ENCODE measurements at places on chromosomes 3 and 15. TPM values are rescaled to one million over a fixed set of nuclear protein-coding genes. Genes with fewer than 3 reads are reported as not detected.

The SPTBN5 gene
- 0.30 TPM for polyA plus RNA-seq

The TMCO5A gene
- not detected for polyA plus RNA-seq

The NRROS gene
- polyA plus RNA-seq: 0.11 TPM

The KLHL18 gene
- polyA plus RNA-seq: 17.4 TPM

The CHRD gene
- polyA plus RNA-seq: 0.11 TPM

The SLC22A14 gene
- polyA plus RNA-seq: not detected

The CACNA1D gene
- 0.07 TPM for polyA plus RNA-seq

The SOX14 gene
- polyA plus RNA-seq: not detected

The PCCB gene
- polyA plus RNA-seq: 57.2 TPM

- DNase-seq: no peak
Observed at GRCh38 chr15:36598529-36599177, 19.2 kb downstream of the CDIN1 start.

- DNase-seq: no peak
Observed at GRCh38 chr3:132867956-132868355, 145.7 kb upstream of the NPHP3 start.

DNA sequence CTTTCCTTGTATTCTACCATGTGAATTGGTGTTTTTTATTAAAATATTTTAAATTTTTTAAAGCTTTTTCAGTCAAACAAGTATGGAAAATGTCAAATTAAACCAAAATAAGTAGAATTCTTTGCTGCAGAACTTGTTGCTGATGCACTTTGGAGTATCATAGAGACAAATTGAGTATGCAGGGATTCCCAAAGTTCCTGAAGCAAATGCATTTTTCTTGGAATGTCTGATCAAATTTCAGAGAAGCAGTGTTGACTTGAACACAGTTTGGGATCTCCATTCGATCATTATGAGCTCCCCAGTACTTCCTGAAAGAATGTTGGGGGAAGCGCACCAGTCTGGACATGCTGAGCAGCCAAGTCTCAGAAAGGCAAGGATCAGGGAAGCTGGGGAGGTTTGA is 517.8 kb upstream of the CFAP20DC start:
- no peak for DNase-seq

GRCh38 chr3:190768891-190769290 is 93.6 kb downstream of the GMNC start:
- DNase-seq: no peak

- no peak for DNase-seq
Observed at GRCh38 chr3:58008141-58009025, at the start of gene FLNB. Gene FLNB (plus strand): TSS chr3:58008422. CDS start chr3:58008565, 143 bp downstream.

DNA sequence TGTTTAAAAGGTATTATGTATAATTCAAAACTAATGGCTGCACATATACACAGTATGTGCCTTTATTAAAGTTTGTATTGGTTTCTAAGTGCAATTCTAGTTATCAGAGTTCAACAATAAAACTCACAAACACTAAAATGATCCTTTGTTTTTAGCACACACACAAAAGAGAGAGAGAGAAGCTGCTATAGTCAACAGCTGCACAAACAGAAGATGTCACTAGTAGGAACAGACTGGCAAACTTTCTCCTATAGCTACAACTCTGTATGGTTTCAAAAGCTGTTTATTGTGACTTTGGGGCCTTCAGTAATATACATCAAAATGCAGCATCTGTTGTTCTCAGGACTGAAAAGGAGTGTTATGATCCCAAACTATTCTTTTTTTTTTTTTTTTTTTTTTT is 6.1 kb downstream of the SECISBP2L start:
- DNase-seq: no peak

GRCh38 chr3:9727041-9727595 is 4.4 kb upstream of the BRPF1 start:
- DNase-seq: no peak

GRCh38 chr15:54576298-54576935 is 598.2 kb downstream of the UNC13C start:
- no peak for DNase-seq

DNA sequence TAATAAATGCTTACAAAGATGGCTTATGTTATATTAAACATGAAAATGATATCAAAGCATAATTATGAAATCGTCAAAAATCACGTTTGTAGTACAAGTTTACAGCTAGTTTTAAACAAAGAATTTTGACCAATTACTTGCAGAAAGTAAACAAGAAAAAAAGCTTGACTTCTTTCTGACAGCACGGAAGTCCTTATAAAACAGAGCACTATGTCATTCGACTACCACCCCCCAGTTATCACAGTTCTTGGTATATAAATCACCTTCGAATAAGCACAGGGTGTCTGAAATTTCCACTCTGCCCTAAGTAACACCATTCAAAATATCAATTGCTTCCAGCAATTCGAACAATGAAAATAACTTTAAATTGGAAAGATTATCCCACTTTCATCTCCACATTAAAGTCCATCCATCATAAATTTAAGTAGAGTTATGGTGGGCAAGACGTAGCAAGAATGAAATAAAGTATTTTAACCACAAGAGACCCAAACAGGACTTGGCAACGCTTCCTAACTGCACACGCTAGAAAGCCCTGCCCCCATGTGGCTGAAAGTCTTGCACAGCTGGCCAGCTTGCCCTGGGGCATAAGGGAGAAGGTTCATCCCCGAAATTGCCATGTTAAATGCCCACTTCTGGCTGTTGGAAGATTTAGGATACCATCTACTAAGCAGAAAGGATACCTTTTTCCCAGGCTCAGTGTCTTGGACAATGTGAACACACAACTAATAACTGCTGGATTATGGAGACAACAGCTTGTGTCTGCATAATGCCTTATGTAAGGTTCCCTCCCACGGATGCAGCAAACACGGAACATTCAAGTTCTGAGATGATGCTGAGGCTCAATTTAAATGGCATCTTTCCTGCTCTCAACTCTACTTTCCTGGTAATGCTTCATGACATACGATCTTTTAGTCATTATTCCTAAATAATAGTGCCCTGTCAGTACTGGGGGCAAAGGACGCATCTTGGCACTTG is 116.4 kb upstream of the TJP1 start:
- DNase-seq: no peak

DNA sequence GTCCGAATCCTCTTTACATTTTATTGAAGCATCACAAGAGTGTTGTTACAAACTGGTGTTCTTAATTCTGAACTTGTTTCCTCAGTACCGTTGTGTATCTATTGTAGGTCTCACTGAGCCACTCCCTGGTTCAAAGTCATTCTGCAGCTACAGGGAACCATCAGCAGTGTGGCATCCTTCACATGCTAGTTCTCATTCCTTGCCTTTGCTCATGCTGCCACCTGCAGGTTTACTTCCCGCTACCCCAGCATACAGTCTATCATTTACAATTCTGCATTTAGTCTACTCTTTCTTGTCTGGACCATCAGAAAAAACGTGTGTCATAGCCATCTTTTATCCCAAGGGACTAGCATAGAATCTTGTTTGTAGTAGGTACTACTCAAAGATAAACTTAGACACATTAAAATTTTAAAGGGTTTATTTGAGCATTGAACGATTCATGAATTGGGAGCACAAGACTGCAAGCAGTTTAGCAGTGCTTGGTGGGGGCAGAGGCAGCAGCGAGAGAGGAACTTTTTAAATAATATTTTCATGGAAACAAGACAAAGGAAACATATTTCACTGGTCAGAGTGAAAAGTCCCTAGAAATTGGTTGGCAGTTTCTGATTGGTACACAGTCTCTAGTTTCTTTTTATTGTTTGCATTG is 402.1 kb downstream of the CADM2 start:
- no peak for DNase-seq

DNA sequence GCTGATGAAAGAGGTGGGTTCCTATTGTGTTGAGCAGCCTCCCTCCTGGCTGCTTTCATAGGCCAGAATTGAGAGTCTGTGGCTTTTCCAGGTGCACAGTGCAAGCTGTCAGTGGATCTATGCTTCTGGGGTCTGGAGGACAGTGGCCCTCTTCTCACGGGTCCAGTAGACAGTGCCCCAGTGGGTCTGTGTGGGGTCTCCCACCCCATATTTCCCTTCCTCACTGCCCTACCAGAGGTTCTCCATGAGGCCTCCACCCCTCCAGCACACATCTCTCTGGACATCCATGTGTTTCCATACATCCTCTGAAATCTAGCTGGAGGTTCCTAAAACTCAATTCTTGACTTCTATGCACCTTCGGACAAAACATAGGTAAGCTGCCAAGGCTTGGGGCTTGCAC is 201.2 kb downstream of the FAM43A start:
- DNase-seq: no peak

DNA sequence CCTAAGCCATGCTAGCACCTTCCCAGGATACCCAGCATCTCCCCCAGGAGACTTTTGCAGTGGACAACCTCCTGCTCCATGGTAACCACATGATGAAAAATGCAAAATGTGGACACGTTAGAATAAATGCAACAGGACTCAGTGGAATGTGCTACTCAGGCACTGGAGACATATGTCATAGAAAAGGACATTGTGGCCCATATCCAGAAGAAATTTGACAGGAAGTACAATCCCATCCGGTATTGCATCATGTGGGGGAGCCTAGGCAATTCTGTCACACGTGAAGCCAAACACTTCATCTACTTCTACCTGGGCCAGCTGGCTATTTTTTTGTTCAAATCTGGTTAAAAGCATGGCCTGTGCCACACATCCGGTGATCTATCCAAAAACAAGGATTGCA is 227.2 kb upstream of the GPR149 start:
- no peak for DNase-seq

GRCh38 chr15:64845831-64846595 is 4.3 kb downstream of the PLEKHO2 start:
- no peak for DNase-seq

- no peak for DNase-seq
Observed at GRCh38 chr3:60391292-60391691, 860.0 kb downstream of the FHIT start.

GRCh38 chr15:41558400-41559238 is at the start of gene TYRO3:
Gene TYRO3 (plus strand): TSS chr15:41559212. CDS start chr15:41559258, 46 bp downstream.
- no peak for DNase-seq

DNA sequence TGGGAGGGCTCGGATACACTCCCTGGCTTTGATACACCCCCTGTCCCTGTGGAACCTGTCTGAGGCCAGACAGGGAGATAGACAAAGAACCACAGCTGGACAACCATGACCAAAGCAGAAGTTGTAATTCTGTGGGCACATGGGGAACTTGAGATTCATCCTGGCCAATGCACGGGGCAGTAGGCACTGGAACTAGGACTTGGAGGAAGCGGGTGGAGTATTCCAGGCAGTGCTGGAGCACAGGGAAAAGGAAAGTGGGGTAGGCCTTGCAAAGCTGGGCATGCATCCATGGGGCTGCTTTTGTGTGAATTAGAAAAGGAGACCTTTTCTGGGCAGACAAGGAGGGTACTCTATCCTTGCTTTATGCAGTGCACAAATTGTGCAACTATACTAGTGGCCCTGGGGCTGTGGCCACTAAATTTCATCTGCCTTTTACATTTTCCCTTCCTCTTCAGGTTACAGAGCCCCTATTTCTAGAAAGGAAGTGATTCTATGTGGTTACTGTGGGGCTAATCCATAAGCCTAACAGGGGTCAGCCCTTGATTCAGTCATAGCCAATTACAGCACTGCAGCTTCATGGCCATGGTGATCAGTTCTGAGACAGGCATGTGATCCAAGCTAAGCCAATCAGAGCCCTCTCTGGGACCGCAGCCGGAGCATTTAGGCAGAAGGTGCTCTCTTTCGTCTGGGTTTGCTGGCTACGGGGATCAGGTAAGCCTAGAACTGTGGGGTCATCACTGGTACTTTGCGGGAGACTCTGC is 21.0 kb downstream of the CRABP1 start:
- DNase-seq: no peak

DNA sequence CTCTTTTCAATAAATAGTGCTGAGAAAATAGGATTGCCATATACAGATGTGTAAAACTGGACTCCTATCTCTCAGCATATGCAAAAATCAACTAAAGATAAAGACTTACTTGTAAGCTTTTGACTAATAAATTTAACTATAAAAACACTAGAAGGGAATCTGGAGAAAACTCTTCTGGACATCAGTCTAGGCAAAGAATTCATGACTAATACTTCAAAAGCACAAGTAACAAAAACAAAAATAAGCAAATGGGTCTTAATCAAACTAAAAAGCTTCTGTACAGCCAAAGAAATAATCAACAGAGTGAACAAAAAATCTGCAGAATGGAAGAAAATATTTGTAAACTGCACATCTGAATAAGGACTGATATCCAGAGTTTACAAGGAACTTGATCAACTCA is 1122.2 kb downstream of the TBL1XR1 start:
- no peak for DNase-seq

- no peak for DNase-seq
Observed at GRCh38 chr3:117479095-117479494, 769.5 kb downstream of the TUSC7 start.

- no peak for DNase-seq
Observed at GRCh38 chr15:49418811-49419210, 4.2 kb upstream of the FGF7 start.

DNA sequence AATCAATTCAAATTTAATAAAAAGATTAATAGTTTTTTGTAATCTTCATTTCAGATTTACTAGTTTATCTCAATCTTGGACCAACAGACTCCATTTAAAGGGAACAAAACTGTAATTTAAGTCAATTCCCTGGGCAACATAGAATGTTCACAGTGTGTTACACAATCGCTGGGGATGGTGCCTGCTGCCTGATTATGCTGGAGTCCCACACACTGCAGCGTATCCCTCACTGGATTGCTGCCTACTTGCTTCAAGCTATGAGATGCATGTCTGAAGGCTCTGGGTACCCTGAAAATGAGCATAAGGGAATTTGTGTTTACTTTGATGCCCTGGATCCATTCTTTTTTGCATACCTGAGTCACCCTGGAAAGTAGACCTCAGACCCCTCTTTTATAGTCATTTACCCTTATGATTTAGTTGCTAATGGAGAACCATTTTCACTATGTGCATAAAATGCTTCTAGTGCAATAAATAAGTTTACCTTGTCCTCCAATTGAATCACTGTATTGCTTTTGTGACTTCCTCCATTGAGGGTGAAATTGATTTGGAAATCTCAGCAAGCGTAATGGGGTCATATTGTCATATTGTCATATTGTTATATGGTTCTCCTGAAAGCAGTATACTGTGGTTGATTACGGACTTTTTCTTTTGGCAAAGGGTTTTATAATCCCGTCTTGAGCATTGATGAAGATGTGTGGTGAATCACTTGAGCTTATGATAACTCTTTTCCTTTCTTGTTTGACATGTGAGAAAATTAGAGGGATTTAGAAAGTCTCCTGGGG is 35.9 kb downstream of the ITPR1 start:
- no peak for DNase-seq

DNA sequence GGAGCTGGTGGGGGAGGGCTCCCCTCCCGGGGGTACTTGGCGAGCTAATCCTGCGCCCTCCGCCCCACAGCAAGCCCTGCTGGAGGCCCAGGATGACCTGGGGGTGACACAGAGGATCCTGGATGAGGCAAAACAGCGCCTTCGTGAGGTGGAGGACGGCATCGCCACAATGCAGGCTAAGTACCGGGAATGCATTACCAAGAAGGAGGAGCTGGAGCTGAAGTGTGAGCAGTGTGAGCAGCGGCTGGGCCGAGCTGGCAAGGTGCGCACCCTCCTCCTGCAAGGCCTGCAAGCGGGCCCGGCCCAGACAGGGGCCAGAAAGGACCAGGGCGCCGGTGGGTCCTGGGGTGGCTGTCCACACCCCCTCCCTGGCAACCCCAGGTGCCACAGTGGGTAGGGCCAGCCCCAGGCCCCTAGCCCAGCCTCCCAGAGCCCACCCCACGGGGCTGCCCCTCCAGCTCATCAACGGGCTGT is 56.5 kb downstream of the SEMA3G start:
- no peak for DNase-seq

Measured in AG04450 (cell line).